Skin of body (tissue), 3 donors: ENCODE measurements at places on chromosomes 6 and 20. TPM values are rescaled to one million over a fixed set of nuclear protein-coding genes. Genes with fewer than 3 reads are reported as not detected.
A peak's percentile ranks its signal among the peaks of the same experiment; 100 is the strongest.

The MATN4 gene
- 0.99 TPM for total RNA-seq

The SLC17A1 gene
- not detected for total RNA-seq

The ARMH2 gene
- not detected for total RNA-seq

The KHDC1 gene
- 1.2 TPM for total RNA-seq

The PRPH2 gene
- total RNA-seq = 2.8 TPM

The KIAA0408 gene
- 25.9 TPM for total RNA-seq

The NKX2-2 gene
- total RNA-seq = not detected

The SSTR4 gene
- total RNA-seq = 0.30 TPM

The CST8 gene
- not detected for total RNA-seq

The TEAD3 gene
- 14.3 TPM for total RNA-seq

DNA sequence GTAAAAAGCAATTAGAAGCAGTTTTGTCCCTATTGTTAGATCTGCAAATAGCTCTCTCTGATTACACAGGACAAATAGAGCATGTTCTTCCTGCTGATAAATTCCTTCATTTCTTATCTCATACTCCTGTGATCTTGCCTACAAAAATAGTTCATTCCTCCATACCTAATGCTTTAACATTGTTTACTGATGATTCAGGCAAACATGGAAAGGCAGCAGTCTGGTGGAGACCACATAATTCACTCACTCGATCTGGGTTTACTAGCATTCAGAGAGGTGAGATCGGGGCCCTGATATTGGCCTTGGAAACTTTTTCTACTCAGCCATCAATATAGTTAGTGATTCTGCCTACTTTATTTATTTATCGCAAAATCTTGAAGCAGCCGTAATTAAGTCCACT, 20.2 kb downstream of the HLA-DPA1 start:
- DNase-seq = no peak

GRCh38 chr20:36311854-36312723, 6.0 kb downstream of the DLGAP4 start:
- DNase-seq = no peak

DNA sequence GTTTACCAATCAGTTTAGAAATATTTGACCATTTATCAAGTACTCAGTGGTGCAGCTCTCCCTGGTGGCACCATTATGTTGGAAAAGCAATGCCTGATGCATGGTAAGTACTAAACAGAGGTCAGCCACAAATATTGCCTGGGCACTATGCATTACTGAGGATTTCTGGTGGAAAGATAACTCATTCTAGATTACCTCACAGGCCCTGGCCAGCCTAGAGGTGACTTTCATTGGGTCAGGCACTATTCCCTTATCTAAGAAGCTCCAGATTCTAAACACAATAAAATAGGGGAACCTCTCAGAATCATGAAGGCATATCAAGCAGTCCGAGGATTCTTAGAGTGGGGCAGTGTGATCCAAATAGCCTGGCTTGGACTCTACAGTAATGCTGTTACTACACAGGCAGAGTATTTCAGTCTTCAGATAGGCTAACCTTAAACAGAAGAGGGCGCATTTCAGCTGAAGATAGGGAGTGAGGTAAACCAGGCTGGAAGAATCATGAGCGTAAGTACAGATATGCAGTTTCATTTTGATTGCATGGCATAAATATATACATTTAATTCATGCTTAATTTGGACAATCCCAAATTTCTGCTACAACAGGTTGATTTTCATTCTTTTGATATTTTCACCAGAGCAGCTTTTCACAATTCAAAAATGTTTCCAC, 12.1 kb downstream of the LGSN start:
- no peak for DNase-seq

GRCh38 chr6:6417475-6417874, 97.0 kb upstream of the F13A1 start:
- DNase-seq = no peak

- no peak for DNase-seq
These were observed 6.4 kb downstream of the CD2AP start for GRCh38 chr6:47483853-47484546.

DNA sequence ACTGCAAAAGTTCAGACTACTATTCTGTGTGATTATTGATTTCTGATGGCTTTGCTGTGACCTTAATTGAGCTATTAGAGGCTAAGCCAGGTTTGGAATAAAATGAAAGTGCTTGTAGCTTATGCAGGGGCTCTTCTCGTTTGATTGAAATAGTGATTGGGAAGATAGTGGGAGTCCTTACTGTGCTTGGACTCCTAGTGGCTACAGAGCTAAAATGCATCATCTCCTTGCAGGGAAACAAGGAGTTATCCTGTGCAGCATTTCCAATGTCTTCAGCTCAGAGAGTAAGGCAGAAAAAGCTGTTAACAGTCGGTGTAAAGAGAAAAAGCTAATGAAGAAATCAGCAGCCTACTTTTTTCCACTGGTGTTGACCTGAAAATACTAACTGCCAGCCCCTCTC, 173.5 kb downstream of the SLC35F1 start:
- no peak for DNase-seq

GRCh38 chr6:127877231-127877630, 23.6 kb downstream of the THEMIS start:
- no peak for DNase-seq

DNA sequence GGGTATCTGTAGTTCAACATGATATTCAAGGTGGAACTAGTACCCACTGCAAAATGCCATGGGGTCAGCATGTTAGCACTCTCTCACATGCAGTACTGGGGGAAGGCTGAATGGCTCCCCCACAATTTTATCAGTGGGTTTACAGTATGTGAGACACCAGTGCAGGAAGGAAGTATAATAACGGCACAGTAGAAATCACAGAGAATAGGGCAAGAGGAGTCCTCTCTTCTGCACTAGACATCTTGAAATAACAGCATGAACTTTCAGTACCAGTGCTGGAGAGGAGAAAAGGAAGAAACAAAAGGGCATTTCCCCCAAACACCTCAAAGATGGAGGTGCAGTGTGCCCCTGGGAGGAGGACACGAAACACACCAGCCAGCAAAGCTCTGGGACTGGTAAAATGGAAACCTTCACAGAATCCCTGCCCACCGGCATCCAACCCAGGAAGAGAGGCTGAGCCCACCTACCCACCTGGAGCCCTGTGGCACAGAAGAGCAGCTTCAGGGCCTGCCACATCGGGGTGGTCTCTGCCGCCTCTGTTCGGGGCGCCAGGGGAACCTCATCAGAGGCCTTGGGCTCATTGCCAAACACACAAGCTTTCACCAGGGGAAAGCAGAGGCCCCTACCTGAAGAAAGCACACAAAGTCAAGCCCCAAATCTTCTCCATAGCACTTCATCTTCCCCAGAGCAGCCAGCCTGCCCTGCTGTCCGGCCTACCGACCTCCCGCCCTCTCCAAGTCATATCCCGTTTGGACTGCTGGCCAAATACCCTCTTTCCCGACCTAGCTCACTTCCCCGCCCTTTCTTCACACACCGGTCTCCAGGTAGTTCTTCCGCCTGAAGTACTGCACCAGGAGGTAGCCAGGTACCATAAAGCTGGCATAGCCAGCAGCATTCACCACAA, 1.2 kb downstream of the SLC35B2 start:
- DNase-seq = no peak

- no peak for DNase-seq
These were observed 23.5 kb upstream of the SMIM29 start for GRCh38 chr6:34272013-34272926.

DNA sequence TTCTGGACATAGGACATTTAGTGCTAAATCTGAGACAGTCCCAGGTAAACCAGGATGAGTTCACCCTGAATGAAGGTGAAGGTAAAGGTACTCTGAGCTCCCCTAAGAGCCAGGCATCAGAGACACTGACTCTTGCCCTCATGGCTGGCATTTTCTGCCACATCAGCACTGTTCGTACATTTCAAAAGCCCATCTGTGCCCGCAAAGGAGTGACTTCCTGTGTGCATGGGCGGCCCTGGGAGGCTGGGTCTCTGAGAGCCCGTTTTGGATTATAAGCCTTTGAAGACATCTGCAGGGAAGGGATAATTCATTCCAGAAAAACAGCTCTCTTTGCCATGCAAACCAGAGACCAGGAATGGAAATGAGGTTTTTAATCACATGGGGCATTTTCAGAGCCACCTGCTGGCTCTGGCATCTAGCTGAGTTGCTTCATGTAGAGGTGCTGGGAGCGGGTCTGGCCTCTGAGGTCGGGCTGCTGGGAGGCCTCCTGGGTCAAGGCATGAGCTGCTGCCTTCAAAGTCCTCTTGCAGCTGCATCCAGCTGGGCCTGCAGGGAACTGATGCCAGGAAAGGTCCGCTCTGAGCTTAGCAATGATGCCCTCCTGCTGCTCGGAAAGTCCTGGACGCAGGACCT, 348.3 kb downstream of the DHX35 start:
- DNase-seq = peak; percentile 35

GRCh38 chr6:106782536-106783285, 153.3 kb downstream of the QRSL1 start:
- no peak for DNase-seq

DNA sequence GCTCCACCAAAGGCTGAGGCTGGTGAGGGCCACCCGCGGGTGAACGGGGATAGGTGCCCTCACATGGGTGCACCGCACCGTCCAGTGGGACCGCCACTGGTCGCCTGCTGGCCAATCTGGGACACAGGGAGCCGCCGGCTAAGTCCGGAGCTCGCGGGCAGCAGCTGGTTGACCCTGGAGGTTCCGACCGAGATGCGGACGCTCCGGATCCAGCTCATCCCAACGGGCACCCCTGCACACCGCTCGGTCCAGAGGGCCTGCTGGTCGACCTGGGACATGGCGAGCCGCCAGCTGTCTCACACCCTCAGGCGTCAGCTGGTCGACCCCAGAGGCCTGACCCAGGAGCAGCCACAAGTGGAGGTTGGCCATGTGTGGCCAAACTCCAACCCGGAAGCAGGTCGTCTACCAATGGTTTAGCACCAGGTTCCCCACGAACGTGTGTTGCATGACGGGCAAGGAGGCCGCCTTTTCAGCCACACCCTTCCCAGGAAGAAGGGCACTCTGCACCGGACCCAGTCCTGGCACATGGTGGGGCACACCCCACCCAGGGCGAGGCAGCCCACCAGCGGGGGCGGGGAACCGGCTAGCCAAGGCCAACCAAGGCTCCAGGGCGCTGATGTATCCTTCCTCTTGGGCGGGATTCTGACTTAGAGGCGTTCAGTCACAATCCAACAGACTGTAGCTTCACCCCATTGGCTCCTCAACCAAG, 746.0 kb upstream of the DEFB115 start:
- DNase-seq = no peak

GRCh38 chr6:40042232-40042631, 108.0 kb upstream of the MOCS1 start:
- no peak for DNase-seq

DNA sequence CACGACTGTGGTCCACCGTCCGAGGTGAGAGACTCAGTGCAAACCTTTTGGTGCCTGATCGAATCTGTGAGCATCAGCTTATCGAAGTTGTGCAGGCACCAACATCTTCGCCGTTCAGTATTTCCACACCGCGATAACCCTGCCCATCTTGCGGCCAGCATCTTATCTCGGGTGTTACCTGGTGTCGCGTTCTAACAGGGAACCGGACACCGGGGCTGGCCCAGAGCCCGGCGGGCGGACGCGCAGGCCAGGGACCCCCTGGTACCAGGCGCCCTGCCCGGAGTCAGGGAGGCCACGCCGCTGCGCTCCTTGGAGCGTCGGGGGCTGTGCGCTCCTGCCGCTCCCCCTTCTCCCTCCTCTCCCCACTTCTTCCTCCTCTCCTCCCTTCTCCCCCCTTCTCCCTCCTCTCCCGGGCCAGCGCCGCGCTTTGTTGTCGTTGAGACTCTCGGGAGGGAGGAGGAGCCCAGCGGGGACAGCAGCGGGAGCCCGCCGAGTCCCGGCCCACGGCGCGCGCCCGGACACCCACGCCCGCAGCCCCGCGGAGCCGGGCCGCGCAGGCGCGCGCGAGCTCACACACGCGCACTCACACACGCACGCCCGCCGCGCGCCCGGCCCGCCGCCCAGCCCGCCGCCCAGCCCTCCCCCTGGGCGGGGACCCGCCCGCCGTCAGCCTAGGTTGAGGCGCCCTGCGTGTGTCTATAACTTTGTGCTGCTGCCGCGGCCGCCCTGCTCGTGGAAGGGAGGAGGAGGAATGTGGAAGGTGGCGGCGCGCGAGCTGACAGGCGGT, 1.4 kb upstream of the FOXO3 start:
- DNase-seq = peak; percentile 94

GRCh38 chr6:140436023-140436811, 1061.8 kb upstream of the CITED2 start:
- no peak for DNase-seq

GRCh38 chr6:33061987-33062386, 11.5 kb downstream of the HLA-DPA1 start:
- DNase-seq = no peak

GRCh38 chr6:101125380-101125971, 244.3 kb upstream of the ASCC3 start:
- no peak for DNase-seq

DNA sequence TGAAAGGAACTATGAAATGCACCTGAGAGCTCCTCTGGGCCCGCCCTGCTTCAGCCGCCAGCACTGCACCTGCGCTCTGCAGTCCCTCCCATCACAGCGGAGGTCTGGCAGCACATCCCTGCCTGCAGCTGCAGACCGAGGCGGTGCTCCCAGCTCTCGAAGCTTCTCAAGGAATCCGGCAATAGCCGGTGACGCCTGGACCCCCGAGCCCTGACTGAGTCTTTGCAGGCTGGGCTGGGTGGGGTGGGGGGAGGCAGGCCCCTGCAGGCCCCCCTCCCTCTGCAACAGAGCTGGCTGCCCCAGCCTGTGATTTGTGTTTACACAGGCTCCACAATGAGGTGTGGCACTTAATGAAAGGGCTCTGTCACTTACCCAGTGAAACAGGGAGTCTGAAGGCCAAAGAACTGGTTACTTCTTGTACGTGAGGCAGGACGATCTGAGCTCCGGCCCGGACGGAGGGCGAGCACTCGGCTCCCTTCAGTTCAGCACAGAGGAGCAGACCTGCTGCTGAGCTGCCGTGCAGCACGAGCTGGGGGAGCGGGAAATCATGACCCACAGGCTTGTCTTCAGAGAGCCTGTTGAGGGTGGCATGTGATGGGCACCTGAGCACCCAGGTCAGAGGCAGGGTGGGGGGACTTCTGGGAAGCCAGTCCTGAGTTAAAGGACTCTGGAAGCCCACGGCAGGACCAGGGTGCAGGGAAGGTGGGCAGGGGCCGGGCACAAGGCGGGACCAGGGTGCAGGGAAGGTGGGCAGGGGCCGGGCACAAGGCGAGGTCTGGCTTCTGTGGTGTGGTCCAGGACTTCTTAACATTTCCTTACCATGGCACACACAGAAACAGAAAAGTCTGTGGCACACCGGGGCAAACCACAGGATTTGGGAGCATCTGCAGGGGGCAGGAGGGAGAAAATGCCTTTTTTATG, 192.3 kb upstream of the THBS2 start:
- DNase-seq = no peak

- DNase-seq = no peak
These were observed 12.2 kb upstream of the DSTN start for GRCh38 chr20:17557675-17558006.

GRCh38 chr6:2324166-2324953, 79.0 kb upstream of the GMDS start:
- no peak for DNase-seq

DNA sequence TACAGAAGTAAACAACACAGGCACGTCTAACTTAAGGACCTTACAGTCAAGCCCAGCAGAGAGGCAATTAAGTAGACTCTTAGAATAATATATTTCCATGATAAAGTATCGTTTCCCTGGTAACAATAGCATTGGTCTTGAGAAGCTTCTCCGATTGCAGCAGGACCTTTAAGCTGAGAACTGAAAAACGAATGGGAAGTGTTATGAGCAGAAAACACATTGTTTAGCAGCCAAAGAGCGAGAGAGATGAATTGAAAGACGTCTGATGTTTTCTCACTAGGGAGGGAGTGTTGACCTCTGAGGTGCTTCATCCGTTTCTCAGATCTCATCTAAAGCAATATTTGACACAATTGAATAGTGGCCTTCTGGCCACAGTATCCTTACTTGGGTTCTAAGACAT, 855 bp downstream of the BYSL start:
- no peak for DNase-seq
